ENCODE measurements at places on chromosomes 4 and X.

- no peak for DNase-seq
Observed at GRCh38 chr4:74840936-74841509, 46.7 kb upstream of the BTC start.

- DNase-seq: no peak
Observed at GRCh38 chr4:176354884-176355283, 35.1 kb downstream of the SPCS3 start.

DNA sequence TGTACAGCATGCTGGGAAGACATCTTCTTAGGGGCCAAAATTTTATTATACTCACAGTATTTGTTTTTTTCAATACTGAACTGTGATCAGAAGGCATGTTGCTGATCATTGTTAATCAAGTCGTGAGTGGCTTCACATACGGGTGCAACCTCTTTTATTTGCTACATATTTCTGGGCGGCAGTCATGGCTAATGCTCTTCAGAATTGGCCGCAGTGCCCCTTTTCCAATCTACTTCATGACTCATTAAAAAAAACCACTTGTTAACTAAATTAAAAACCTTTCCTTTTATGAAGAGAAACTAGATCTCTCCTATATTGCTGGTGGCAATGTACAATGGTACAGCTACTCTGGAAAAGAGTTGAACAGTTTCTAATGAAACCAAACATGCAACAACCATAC, 101.5 kb upstream of the C1GALT1C1 start:
- DNase-seq: no peak

DNA sequence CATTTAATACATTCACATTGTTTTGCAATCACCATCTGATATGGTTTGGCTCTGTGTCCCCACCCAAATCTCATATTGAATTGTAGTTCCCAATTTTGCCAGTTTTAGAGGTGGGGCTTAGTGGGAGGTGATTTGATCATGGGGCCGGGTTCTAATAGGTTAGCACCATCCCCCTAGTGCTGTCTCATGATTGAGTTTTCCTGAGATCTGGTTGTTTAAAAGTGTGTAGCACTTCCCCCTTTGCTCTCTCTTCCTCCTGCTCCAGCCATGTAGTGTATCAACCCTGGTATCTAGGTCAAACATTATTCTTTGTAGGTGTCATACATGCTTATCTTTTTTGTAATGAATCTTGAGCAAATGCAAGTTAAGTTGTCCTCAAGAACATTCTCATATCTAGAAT, 83.3 kb upstream of the KIT start:
- no peak for DNase-seq

DNA sequence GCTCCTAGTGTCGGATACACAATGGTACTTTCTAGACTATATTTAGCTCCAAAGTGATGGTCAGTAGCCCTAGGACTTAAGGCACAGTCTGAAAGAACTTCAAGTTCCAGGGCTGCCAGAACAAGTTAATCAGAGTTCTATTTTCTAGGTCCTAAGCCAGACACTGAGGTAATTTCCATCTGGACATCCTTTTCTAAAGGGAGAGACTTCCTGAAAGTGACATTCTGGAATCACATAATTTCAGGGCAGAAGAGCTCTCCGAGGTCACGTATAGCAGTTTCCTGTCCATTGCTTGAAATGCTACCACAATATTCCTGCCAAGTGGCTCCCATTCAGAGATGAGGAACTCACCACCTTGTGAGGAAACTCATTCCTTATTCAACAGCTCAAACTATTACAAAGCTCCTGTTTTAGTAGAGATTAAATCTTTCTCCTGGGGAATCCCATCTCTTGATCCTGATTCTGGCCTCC, 117.9 kb downstream of the COL25A1 start:
- DNase-seq: no peak

DNA sequence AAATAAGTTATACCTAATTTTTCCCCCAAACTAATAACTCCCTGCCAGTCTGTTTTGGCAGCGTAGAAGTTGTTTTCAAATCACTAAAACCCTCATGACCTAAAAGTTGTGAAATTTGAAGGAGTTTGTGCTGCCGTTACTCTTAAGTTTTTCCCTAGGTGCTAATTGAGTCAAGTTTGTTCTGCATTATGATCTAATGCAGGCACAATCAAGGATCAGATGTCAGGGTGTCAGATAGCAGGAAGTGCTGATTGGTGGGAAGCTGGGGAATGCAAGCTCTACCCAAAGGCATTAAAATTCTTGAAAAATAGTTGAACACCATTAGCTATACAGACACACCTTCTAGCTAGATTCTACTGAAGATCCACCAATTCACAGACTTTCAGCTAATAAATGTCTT, 51.9 kb downstream of the ARX start:
- no peak for DNase-seq

DNA sequence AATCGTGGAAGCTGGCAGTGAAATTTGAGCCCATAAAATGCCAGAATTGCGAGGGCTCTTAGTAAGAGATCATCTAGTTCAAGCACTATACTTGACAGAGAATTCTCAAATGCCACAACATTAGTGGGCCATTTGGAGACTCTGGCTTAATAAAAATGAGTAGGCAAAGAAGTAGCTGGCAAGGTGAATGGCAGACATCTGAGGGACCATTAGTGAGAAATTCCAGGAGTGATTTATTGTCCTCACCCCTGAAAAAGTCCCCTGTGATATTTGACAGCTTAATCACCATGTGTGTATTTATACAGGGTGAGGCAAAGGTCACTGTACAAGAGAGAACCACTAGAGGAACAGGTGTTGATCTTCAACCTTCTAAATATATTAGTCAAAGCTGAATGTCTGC, 207.5 kb downstream of the CHRDL1 start:
- no peak for DNase-seq

- DNase-seq: no peak
Observed at GRCh38 chrX:12912791-12913482, 6.5 kb downstream of the TLR8 start.

GRCh38 chr4:168781926-168782325, 228.1 kb downstream of the CBR4 start:
- DNase-seq: no peak

- no peak for DNase-seq
Observed at GRCh38 chr4:145735347-145735675, 55.4 kb downstream of the C4orf51 start.

DNA sequence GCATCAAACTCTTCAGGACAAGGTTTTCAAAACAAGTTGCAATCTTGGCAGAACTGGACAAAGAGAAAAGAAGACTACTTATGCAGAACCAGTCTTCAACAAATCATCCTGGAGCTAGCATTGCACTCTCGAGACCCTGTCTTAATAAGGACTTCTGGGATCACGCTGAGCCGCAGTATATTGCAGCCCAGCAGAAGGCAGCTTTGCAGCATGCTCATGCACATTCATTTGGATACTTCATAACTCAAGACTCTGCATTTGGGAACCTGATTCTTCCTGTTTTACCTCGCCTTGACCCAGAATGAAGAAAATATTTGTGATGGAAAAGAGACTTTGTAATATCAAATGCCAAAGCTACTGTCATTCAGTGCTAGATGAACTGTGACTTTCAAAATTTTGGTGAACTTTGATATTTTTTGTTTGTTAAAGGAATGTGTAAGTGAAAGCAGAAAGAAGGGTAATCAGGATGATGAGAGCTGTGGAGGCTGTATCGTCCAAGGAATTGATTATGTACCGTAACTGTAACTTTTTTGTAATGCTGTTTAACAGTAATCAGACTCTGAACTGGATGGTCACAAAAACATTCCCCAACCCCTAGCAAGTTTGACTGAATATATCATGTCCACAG, 27.2 kb downstream of the HSPA4L start:
- no peak for DNase-seq

GRCh38 chrX:24334461-24334860, 20.6 kb upstream of the SUPT20HL2 start:
- DNase-seq: no peak

- DNase-seq: no peak
Observed at GRCh38 chr4:53480909-53481308, 103.5 kb downstream of the FIP1L1 start.

DNA sequence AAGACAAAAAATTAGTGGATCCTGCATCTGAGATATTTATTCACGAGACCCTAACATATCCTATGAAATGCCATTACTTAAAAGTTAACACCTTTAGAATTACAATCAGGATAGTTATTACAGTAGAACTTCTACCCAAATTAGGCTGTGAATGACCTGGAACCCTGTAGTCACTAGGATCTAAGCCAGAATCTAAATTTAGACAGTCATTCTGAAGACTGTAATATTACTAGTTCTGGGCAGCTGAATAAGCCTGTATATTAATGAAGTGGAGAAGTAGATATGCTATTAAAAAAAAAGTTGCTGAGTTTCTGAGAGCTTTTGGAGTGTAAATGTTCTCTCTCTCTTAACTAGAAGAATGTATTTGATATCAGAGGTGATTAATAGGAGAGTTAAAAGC, 67.0 kb downstream of the FAM13A start:
- DNase-seq: no peak

DNA sequence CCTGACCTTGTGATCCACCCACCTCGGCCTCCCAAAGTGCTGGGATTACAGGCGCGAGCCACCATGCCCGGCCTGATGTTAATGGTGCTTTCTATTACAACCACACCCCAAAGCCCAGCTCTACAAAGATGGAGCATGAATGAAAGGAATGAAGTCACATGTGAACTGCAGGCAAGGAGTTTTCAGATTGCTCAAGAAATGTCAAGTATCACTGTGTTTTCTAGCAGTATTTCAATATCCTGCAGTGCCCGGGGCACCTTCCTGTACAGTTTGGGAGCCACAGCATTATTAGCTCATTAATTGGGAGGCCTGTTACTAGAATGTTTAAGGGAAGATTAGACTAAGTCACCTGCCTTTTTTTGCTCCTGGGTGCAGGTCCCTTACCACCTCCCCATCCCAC, 40.1 kb downstream of the PRIMPOL start:
- no peak for DNase-seq

- DNase-seq: no peak
Observed at GRCh38 chr4:123415977-123416376, 19.4 kb downstream of the SPRY1 start.

DNA sequence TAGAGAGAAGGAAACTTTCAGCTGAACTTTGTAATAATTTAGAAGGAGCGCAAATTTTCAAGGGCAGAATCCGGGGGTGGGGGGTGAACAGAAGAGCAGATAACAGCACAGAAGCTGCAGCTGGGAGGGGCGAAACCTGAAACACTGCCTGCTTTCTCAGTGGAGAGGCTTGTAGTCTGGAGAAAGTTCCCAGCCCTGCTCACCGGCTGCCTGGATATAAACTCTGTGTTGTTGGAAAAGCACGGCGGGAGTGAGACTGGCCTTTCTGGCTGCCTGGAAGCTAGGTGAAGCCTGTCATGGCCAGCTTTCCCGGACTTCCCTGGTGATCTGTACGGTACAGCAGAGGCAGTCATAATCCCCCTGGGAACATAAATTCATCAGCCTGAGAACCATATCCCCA, 1352.1 kb upstream of the DIAPH2 start:
- DNase-seq: no peak

DNA sequence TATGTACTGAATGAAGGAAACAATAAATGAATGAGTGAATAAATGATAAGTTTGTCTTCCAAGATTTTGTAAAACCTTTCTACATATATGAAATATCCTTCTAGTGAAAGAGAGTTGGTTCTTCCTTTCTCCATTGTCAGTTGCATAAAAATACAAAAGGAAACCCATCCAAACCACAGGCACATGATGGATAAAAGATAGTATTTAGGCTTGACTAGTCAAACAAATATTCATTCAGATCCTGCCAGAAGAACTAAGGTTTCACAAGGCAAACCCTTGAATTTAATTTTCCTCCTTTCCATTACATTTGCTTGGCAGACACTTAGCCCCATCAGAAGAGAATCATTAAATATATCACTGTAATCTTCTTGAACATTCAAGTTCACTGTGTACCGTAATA, 208.4 kb downstream of the COL25A1 start:
- DNase-seq: no peak
